ENCODE measurements at places on chromosomes 11 and 22. TPM values are rescaled to one million over a fixed set of nuclear protein-coding genes. Genes with fewer than 3 reads are reported as not detected.

GRCh38 chr11:130126516-130126915, 33.1 kb upstream of the ST14 start:
- DNase-seq: no peak

- no peak for DNase-seq
Measured at GRCh38 chr22:33354928-33355327, 296.7 kb upstream of the SYN3 start.

- DNase-seq: no peak
Measured at GRCh38 chr11:11210446-11210845, 142.6 kb downstream of the CSNK2A3 start.

DNA sequence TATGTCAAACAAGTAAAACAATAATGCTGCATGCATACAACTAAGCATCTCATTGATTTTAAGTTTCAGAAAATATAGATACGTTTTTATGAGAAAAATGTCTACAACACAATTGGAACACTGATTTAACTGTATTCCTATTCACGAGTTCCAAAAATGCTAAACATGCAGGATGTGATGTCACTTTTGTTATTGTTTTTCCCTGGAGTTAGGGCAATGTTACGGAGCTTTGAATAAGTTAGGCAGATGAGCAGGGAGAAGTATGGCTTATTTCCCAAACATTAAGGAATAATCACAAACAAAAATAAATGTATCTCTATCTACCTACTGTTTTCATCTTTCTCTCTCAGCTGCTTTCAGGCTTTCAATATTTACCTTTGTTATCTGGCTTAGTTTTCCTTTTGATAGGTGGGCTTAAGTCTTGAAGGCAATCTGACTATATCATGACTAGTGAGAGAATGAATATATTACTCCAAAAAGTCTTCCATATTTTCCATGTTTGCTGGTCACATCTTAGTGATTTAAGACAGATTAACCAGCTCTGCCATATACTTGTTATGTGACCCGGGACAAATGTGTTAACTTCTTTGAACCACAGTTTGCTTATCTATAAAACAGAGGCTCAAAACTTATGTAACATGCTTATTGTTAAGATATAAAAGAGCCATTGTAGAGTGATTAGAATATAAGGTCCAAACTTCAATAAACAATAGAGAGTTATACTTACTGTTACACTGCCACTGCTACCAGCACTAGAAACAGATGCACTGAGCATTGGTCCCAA, 854.4 kb upstream of the CCDC90B start:
- no peak for DNase-seq

DNA sequence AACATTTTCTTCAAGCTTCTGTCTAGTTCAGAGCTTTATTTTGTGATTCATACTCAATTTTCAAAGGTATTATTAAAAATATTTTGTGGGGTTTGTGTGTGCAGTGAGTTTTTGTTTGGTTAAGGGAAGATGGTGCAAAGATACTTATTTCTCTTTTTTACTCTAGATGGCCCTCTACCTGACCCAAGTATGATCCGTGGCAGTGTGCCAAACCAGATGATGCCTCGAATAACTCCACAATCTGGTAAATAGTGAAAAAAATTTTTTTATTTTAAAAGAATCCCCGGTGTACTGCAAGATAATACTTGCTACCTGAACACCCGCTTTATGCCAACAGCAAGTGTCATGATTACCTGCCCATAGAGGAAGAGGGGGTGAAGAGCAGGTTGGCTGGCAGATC, 54.2 kb downstream of the EP300 start:
- no peak for DNase-seq

GRCh38 chr22:43036282-43036829, 21.4 kb upstream of the PACSIN2 start:
- DNase-seq: no peak

DNA sequence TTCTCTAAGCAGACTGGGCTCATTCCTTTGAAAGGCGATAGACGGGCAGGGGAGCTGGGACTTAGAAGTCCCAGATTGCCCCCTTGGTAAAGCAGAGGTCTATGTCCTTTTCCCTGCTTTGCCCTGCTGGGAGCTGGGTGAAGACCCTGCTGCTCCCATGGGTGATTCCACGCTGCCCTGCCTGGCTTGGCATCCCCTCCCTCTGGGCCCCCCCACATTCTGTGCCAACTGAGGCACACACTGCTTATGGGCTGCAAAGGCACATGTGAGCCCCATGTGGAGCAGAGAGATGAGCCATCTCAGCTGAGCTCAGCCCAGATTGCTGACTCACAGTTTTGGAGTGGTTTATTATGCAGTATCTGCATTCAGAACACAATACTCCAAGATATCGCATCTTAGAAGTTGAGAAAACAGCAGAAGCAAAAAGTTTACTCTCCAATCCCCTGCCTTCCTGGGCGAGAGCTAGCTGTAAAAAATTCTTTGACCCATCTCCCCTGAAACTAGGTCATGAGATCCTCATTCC, 127.2 kb downstream of the ST3GAL4 start:
- no peak for DNase-seq

DNA sequence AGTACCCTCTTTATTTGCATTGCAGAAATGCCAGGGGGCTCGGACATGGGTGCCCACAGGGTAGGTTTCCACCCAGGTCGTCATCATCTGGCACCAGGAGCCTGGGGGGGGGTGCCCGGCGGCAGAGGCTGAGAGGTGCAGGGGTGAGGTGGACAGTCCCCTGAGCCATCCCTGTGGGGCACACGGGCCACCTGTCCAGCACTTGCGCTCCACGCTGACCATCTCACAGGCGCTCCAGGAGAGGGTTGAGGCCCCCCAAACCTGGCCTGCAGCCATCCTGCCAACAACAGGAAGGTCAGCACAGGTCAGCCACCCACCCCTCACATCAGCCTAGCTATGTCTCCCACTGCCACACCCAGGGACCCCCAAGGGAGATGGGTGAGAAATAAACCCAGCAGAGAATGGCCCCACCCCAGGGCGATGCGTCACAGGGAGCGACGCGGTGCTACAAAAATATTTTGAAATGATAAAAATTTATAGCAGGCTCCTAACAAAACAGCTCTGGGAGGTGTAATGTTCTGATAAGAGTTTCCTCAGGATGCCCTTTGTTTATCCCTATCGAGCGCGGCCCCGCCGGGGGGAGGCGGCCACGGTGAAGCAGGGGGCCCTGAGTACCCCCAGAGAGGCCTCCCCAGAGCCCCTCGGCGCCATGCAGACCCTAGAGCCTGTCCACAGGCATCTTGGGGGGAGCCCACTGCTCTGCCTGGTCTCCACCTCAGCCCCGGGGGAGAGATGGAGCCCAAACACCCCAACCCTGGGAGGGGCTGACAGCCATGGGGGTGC, 21.0 kb upstream of the GNB1L start:
- DNase-seq: no peak

- no peak for DNase-seq
Measured at GRCh38 chr11:67484847-67485311, 2.1 kb downstream of the AIP start.

- DNase-seq: no peak
Measured at GRCh38 chr11:102581066-102581465, 44.1 kb downstream of the MMP20 start.

GRCh38 chr11:10351765-10352641, 47.1 kb downstream of the ADM start:
- peak; percentile 35 for DNase-seq

DNA sequence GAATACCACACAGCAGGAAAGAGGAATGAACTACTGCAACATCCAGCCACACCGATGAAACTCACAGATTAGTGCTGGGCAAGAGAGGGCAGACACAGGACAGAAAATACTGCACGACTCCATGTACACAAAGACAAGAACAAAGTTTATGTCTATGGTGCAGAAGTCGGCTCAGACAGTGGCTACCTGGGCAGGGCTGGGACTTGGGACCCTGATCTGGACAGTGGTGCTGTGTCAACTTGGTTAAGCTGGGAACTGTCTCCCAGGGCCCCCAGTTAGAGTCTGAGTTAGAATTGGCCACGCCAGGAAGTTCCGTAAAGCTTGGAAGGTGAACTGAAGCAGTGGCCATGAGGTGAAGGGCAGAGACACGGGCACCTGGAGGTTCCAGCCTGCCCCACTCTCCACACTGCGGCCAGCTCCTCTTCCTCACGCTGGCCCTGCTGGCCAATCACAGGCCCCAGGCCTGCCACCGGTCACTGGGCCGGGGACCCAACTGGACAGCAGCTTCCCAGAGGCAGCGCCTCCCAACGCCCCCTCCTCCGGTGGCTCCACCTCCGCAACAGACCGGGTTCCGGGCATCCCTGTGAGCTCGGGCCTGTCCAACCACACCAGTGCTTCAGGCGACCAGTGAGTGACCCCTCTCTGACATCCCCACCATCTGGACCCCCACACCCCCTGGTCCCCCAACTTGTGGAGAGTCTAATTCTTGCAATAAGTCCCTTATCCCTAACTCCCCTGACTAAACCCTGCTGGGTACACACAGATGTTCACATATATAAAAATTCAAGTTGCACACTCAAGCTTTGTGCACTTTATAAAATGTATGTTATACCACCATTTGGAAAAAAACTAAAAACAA, 93.7 kb downstream of the MICAL3 start:
- no peak for DNase-seq

DNA sequence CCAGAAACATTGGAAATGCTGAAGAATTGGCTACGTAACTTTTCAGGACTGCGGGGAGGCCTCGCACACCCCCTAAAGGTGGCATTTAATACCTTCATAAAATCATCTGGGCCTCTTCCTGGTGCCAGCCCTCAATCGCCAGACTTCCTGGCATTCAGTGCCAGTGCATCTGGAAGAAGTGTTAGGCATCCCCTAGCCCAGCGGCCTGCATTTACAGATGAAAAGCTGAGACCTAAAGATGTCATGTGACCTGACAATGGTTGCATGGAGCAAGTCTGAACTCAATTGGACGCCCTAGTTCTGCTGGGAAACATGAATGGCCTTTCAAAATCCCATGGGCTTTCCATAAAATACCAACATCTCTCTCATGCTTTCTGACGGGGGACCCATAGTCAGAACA, 81.0 kb upstream of the TMEM45B start:
- no peak for DNase-seq

GRCh38 chr11:57541169-57541568, 3.8 kb downstream of the SMTNL1 start:
- DNase-seq: no peak

DNA sequence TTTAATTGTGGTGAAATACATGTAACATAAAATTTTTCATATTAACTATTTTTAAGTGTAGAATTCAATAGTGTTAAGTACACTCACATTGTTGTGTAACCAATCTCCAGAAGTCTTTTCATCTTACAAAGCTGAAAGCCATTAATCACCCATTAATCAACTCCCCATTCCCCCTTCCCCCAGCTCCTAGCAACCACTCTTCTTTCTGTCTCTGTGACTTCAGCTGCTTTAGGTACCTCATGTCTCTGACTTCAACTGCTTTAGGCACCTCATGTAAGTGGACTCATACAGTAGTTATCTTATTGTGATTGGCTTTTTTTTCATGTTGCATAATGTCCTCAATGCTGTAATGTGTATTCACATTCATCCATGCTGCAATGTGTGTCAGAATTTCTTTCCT, 150.8 kb upstream of the NTM start:
- DNase-seq: no peak

GRCh38 chr11:92098172-92098571, 126.4 kb upstream of the FAT3 start:
- no peak for DNase-seq

DNA sequence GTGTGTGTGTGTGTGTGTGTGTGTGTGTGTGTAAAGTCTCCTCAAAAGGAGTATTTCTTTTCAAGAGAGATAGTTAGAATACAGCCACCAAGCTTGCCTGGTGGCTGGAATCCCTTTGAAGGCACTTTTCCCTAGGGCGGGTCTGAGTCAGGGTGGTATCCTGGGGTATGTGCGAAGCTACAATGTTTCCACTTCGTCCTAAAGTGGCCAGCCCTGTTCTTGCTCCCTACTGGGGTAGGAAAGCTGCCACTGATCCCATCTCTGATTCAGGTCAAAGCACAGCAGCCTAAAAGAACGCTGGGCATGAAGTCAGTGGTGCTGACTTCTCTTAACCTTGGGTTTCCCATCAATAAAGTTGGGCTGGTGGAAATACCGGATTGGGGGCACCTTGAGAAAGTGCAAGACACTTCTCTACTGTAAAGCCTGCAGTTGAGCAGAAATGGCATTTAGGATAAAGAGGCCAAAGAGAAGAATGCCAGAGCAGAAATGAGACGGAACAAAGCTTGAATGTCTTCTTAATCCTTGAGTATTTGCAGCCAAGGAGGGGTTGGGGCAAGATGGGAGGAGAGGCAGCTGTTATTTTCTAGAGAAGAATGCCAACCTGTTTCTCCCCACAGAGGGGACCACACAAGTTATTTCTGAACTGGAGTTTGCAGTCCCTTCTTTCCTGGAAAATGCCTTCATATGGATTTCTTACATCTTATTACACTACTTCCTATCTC, 35.3 kb downstream of the ZNRF3 start:
- DNase-seq: no peak

DNA sequence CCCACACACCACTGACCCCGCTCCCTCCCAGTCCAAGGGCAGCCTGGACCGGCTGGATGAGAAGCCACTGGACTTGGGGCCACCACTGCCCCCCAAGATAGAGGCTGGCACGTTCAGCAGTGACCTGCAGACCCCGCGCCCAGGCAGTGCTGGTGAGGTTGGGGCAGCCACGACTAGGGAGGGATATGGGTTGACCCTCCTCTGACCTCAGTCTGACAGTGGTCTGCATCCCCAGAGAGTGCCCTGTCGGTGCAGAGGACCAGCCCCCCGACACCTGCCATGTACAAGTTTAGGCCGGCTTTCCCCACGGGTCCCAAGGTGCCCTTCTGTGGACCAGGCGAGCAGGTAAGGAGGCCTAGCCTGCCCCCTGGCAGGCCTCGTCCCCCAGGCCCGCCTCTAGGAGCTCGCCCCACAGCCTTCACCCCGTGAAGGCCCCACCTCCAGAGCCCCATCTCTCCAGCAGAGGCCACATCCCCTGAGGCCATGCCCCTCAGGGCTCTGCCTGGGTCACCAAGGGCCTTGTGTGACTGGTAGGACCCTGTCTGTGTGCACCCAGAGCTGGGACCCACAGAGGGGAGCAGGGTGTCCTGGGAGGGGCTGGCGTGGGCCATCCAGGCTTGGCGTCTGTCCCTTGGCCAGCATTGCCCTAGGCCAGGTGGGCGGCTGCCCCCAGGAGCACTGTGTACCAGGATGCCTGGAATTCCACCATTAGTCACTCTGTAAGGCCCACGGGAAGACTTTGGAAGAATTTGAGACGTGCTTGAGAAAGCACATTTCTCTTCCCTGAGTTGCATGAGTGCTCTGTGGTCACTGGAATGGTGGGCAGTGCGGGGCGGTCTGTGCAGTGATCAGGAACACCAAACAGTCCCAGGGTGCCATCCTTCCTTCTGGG, 9.4 kb downstream of the CCDC188 start:
- no peak for DNase-seq

Gene DCUN1D5
- total RNA-seq: 26.7 TPM

Gene MMP3
- not detected for total RNA-seq

Gene KIRREL3
- total RNA-seq: 0.15 TPM

Gene SCT
- total RNA-seq: not detected

Gene ZNF215
- 1.6 TPM for total RNA-seq

Gene CRYBA4
- total RNA-seq: not detected

Gene MYBPC3
- not detected for total RNA-seq

Gene NPTXR
- 6.6 TPM for total RNA-seq

Gene C11orf87
- not detected for total RNA-seq

Gene HEPN1
- not detected for total RNA-seq

Gene FAM227A
- total RNA-seq: 10.8 TPM

Gene TBX10
- total RNA-seq: not detected

Gene INSC
- total RNA-seq: not detected
